Activated naive CD4-positive, alpha-beta T cell treated with anti-CD3 and anti-CD28 coated beads, Interleukin-2, amount 10 ng/mL, durations not matched to agents 5 hours and 36 hours (primary cell): ENCODE measurements at places on chromosomes 3 and 15. TPM values are rescaled to one million over a fixed set of nuclear protein-coding genes. Genes with fewer than 3 reads are reported as not detected.

The TPRG1 gene
- 0.20 TPM for total RNA-seq

The GATA2 gene
- not detected for total RNA-seq

The SEMA3F gene
- not detected for total RNA-seq

The XYLB gene
- total RNA-seq = 3.4 TPM

The CLDN1 gene
- not detected for total RNA-seq
